Urinary bladder (tissue), 4 donors: ENCODE measurements at places on chromosomes 3 and 15. TPM values are rescaled to one million over a fixed set of nuclear protein-coding genes. Genes with fewer than 3 reads are reported as not detected.

IMPG2 gene
- 0.16 TPM for polyA plus RNA-seq

CSPG5 gene
- polyA plus RNA-seq: 0.35 TPM

IGF2BP2 gene
- 6.8 TPM for polyA plus RNA-seq

AMOTL2 gene
- polyA plus RNA-seq: 49.6 TPM
